ENCODE measurements at places on chromosomes 2 and 18.

DNA sequence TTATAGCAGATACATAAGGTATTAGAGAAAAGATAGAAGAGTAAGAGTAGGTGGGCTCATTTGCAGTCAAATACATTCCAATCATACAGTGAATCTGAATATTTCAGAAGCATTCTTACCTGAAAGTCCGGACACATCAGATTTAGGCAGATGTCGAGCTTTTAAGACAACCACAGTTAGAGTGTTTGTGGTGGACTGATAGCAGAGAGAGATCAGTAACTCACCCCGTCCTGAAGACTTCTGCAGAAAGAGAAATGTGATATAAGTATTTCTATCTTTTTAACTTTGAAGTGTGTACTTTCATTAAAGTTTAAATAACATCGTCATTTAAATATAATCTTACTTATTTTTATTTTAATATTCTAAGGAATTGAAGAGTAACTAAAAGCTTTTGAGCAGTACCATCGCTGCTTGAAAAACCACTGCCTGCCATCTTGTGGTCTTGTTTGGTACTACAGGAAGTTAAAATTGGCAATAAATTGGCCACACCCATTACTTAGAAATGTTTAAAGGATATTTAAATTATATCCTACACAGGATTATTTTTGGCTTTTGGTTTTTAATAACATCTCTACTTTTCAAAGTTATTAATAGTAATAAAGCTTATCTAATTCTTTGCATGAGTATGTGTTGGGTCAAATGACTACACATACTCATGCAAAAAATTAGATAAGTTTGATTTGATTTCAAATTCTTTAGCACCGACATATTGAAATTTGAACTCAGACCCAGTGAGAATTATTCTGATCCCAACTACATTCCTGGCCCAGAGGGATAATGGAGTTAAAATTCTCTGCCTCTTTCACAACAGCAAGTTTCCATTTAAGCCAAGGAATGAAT lies 5.5 kb downstream of the SYT4 start:
- no peak for DNase-seq

- no peak for DNase-seq
Measured at GRCh38 chr2:232353096-232353495, 25.5 kb upstream of the ALPP start.

- no peak for DNase-seq
Measured at GRCh38 chr2:107687073-107687472, 139.6 kb upstream of the RGPD4 start.

DNA sequence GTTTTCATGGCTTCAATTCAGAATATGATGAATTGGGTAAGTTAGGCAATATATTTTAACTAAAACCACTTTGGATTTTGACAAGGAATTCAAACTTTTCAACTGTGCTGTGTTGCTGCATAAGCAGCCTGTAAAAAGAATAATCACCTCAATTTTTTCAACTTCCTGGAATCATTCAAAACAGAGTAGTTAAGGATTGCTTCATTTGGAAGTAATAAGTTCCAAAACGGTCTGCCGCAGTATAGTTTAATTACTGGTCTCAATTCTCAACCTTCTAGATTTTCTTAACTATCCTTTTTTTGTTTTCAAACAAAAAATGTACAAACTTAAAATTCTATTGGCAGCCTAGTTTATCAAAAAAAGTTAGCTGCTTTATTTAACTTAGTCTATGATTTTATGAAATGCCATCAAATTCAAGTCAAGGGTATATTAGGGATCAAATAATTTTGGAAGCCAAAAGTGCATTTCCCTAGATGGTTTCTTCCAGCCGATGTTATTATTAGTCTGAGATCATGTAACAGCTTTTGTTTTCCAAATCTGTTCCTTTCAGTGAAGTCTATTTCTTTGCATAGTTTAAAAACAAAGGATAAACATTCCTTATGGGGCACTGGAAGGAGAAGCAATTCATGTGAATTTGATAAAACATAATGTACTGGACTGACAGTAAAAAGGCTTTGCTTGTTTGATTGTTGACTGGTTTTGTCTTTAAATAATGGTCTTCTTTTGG lies 76.1 kb upstream of the ETAA1 start:
- DNase-seq = no peak

GRCh38 chr18:57014772-57015413 lies 132.0 kb upstream of the BOD1L2 start:
- no peak for DNase-seq

- no peak for DNase-seq
Measured at GRCh38 chr18:71673954-71674353, 870.2 kb downstream of the CBLN2 start.

- no peak for DNase-seq
Measured at GRCh38 chr2:46828491-46829230, 86.9 kb downstream of the MCFD2 start.

Data from activated CD8-positive, alpha-beta memory T cell treated with anti-CD3 and anti-CD28 coated beads for 1 hour (primary cell).